ENCODE measurements at places on chromosomes 2 and 18.

DNA sequence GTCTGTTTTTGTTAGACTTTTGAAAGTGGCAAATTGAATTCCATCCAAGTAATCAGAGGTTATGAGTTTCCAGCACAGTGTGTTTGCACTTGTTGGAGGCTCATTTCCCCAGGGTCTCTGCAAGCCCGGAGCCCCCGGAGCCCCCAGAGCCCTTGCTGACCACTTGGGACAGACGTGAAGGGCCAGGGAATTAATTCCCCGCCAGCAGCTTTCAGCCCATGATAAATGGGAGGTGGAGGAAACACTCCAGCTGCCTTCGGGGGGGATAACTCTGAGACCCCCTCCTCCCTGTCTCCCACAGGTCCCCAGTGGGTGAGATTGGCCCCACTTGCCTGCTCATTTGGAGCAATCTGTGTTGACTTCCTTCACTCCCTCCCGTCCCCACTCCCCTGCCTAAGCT lies 79.2 kb downstream of the KLHL29 start:
- DNase-seq: no peak

GRCh38 chr2:210224941-210225672 lies at the start of gene ACADL:
TSS of gene ACADL (minus strand) at chr2:210225447. CDS start at chr2:210225263, 184 bp downstream.
- no peak for DNase-seq

DNA sequence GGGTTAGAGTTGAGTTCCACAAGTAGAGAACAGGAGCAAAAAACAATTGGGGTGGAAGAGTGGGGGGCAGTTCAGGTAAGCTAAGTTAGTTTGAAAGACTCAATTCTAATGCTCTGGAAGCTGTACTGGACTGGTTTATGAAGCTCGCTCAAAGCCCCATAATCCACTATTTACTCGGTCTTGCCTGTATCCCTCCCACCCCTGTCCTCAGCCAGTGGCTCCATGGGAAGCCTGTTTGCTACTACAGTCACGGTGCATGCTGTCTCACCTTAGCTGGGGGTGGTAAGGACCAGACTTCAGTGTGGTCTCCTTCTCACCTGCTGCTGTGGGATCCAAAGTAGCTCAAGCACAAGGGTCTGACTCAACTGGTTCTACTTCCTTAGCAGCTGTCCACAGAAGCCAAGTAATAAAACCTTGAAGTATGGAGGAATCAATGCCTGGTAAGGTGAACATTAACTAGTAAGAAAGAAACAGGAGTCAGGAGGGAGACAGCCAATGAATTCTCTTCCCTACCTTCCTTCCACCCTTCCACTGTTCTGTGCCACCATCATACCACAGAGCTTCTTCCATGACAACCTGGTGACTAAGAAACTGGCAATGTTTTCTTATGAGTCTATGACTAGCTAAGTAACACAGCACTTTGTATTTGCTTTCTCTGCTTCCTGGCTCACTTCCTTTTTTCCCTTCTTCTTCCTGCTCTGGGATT lies 230.8 kb downstream of the SRBD1 start:
- no peak for DNase-seq

GRCh38 chr2:158723181-158723838 lies 71.8 kb upstream of the DAPL1 start:
- peak; percentile 98 for DNase-seq

- peak; percentile 8 for DNase-seq
These were observed 1225.2 kb upstream of the CELF4 start for GRCh38 chr18:38790786-38791185.

DNA sequence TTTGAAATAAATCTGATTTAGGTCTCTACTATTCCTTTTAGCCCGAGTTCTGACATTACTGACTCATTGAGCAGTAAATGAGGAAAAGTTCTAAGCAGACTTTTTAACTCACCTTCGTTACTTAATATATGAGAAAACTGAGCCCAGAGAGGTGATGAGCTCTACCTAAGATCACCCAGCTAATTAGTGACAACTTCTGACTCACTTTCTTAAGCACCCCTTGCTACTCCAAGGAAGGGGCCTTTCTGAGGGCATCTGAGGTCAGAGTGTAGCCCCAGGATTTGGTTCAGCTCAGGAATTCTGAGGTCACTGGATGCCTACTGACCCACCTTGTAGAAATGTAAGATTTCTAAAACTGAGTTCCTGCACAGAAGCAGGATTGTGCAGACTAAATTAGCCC lies 102.2 kb upstream of the FZD5 start:
- DNase-seq: no peak

DNA sequence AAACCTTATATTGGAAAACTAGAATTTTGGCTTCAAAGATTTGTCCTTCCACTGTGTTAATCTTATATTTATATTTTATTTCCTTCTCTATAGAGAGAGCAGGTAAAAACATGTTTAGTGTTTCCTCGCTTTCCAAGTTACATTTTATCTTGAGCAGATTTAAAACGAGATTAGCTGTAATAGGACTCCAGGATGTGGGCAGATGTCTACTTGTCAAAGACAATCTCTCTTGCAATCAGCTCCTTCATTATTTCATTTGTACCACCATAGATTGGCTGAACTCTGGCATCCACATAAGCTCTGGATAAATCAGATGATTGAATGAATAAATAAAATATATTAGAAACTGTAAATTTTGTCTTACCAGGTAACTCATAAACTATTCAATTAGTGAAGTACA lies 17.5 kb upstream of the KANSL1L start:
- no peak for DNase-seq

DNA sequence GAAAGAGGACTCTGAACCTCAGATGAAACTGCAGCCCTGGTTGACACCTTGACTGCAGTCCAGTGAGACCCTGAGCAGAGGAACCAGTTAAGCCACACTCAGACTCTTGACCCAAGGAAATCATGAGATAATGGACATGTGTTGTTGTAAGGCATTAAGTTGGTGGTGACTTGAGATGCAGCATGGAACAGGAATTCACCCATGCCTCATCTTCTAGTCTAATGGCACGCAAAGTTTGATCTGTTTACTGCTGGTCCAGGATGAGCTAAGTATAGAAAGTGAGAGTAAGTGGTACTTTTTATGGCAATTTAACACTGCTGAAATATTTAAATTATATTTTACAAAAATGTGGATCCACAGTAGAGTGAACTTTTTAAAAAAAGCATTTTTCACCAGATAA lies 51.3 kb upstream of the LTBP1 start:
- no peak for DNase-seq

GRCh38 chr2:177506505-177506904 lies 113.9 kb downstream of the AGPS start:
- no peak for DNase-seq

- DNase-seq: peak; percentile 73
These were observed at the start of gene ADCY3 for GRCh38 chr2:24920098-24920808. TSS of gene ADCY3 (minus strand) at chr2:24920237. CDS start at chr2:24918987, 1,250 bp downstream.

DNA sequence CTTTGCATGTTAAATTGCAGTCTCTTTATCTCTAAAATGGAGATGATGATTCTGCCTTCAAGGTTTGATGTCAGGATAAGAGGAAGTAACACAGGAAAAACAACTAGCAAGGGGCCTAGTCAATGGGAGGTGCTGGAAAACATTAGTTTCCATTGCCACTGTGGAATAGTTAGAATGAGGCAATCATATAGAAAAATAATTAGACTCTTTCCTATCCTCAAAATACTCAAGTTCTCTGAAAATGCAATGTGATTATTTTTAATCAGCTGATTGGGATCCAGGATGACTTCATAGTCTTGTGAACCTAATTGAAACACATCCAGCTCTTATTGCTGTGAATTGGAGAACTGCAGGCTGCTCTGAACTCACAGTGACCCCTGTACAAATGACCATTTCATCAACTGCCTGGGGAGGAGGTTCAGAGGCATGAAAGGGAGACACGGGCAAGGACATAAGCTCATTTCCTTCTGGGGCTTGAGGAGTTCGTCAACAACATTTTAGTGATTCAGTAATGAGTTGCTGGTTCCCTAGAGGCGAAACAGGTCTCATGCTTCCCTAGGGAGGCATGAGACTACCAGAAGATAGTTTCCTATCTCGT lies 422.5 kb downstream of the LPIN1 start:
- no peak for DNase-seq

- no peak for DNase-seq
These were observed 53.7 kb downstream of the ROCK2 start for GRCh38 chr2:11290713-11291112.

- DNase-seq: no peak
These were observed 143.0 kb upstream of the SCN7A start for GRCh38 chr2:166637051-166637450.

DNA sequence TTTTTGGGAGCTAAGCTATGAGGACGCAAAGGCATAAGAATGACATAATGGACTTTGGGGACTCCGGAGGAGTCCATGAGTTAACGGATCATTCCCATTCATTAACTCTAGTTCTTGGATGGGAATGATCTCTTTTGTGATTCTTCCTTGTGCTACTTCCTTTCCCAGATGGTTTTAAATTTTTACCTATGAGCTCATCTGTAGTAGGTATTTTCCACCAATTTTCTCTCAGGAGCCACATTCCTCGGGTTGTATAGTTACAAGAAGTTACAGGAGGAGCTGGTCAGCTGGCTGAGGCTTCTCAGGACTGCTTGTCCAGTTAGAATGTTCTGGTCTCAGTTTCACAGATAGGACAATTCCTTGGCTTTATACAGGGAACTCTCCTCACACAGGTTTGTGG lies 42.9 kb upstream of the LPIN2 start:
- no peak for DNase-seq

GRCh38 chr2:196291873-196292800 lies 120.8 kb upstream of the STK17B start:
- no peak for DNase-seq

DNA sequence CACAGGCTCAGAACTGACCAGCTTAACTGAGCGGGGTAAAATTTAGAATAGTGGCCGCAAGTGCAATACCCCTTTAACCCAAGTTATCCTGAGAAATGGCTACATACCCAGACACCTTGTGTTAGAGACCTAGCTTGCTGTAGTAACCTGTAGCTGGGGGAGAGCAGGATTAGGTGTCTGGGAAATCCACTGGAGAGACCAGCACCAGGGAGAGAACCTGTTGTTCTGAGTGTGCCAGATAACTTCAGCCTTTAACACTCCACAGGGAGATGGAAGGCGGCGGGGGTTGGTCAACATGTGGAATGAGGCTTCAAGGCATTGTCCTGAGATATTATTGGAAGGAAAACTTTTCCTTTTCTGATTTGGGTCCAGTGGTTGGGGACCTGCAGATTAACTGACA lies 356.0 kb downstream of the PTPRM start:
- no peak for DNase-seq

GRCh38 chr2:190119257-190119656 lies 56.7 kb upstream of the MSTN start:
- peak; percentile 38 for DNase-seq
